ENCODE measurements at places on chromosomes 1 and 21.

DNA sequence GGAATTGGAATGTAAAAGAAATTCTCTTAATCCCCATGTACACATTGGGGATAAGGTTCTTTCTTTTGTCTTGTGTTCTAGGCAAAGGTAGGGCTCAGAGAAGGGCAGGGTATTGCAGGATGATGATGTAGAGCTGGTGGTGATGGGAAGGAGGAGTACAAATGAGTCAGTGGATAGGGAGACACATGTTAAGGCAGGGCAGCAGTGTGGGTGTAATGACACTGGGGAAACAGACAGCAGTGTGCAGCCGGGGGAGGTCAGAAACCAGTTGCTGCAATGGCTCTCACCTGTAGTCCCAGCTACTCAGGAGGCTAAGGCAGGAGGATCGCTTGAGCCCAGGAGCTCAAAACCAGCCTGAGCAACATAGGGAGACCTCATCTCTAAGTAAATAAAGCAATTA is 5.1 kb downstream of the NLRP3 start:
- DNase-seq = no peak

DNA sequence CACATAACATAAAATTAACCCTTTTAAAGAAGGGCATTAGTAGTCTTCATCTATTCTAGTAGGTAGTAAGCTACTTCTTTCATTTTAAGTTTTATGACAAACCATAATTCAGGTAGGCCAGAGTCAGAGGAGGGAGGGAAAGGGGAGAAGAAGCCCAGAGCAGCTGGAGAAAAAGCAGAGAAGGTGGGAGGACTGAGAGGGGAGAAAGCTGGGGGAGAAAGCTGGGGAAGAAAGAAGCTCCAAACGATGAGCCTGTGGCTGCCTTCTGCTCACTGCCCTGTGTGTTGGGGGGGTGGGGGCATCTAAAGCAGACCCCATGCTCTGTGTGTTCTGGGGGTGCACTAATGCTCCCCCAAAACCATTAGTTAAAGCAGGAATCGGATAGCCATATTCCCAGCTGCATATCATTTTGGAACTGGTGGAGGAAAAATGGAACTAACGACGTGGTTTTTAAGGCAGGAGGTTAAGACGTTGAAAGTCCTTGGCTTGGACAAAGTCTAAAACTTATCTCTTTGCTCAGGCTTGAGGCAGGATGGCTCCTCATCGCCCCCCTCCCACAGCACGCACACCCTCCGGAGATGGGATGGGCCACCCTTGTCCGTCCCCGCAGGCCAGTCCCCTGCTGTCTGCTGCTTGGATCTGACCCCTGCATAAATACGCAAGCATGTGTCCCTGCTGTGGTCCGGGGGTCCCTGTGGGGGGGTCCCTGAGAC is 184.2 kb downstream of the DYRK1A start:
- no peak for DNase-seq

DNA sequence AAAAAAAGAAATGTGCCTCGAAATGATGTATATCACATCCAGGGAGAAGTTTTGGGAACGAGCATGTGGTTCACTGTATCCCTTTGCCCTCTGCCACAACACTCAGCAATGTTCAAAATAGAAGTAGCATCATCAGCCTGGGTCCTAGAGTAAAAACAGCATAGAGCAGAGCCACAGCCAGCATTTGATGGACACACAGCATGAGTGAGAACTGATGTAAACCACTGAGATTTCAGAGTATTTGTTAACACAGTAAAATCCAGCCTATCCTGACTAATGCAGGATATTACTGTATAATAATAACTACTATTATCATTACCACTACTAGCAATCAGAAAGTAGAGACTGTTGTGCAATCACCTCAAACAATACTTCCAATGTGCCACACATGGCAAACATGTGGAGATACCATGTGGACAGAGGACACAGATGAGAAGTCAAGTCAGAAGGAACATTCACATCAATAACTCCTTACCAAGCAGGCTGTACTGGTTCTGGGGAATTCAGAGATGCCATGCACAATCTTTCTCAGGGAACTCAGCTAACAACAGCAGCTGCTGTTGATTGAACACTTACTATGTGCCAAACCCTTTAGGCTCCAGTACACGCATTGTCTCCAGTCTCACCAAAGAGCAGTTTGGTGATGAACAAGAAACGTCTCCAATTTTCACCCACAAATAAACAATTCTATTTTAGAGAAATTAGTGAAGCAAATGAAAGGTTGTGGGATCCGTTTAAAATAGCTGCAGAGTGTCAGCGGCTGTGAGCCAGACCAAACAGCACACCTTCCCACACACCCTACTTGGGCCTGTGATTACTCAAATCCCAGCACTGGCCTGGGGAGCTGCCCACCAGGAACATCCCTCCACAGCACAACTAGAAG is 16.6 kb upstream of the GFI1 start:
- DNase-seq = no peak

DNA sequence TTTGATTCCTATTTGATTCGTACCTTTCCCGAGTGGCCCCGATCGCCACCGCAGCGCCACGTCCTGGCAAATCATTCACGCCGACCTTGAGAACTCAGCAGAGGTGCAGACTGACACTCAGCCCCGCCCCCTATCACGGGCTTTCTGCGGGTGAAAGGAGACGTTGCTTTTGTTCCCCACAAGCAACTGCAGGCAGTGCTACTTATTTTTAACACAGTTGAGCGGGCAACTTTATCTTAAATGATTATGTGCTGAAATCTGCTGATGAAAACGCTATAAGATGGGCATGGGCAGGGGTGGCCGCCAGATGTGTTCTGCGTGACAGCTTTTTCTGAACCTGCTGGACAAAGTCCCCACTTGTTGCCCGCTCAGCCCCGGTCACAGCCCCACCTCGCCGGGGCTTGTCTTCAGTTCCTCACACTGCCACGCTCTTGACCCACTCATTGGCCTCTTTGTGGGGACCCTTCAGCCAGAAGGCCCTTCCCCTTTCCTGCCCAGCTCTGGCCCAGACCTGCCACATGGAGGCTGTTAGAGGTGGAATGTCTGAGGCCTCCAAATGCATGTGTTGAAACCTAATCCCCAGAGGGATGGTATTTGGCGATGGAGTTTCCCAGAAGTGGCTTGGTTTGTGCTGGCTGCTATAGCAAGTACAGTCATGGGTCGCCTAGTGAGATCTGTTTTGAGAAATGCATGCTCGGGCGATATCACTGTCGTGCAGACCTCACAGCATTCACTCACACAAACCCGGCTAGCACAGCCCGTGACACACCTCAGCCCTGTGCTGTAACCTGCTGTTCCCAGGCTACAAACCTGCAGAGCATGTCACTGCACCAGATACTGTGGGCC is 15.7 kb upstream of the PDXK start:
- no peak for DNase-seq

DNA sequence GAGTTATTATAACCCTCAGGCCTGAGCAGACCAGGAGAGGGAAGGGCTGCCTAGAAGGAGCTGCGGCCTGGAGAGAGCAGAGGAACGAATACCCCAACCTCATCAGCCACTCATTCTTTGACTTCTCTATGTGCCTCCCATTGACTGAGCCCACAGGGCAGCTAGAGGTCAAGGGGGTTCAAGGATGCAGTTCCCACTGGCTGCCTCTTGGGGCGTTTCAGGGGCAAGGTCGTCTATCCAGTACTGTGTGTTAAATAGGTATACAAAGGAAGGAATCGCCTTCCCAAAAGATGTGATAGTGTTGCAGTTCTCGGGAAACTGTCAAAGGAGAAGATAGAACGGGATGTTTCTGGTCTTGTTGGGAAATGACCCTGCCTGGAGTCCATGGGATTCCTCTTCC is 250.6 kb downstream of the PRDM2 start:
- DNase-seq = no peak

GRCh38 chr1:167548059-167548932 is 5.3 kb downstream of the CREG1 start:
- no peak for DNase-seq

- DNase-seq = no peak
Measured at GRCh38 chr1:115545096-115545720, 96.6 kb upstream of the VANGL1 start.

DNA sequence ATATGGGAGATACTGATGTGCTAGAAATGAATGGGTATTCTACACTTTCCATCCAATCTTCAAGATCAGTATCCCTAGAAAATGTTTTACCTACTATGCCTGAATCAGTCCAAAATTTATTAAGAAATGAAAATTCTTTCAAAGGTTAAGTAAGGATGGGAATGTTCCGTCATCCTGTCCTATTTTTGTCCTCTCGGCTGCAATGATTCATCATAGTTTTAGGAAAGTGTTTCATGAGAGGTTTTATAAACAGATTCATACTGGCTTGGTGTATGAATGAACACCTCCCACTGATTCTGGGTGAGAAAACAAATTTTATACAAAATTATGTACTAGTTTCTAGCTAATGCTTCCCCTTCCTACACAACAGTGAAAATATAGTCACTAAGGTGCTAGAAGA is 504.6 kb upstream of the NR5A2 start:
- no peak for DNase-seq

- DNase-seq = no peak
Measured at GRCh38 chr21:45551316-45551715, 9.1 kb upstream of the SLC19A1 start.

- no peak for DNase-seq
Measured at GRCh38 chr1:247402120-247402675, 13.8 kb upstream of the NLRP3 start.

DNA sequence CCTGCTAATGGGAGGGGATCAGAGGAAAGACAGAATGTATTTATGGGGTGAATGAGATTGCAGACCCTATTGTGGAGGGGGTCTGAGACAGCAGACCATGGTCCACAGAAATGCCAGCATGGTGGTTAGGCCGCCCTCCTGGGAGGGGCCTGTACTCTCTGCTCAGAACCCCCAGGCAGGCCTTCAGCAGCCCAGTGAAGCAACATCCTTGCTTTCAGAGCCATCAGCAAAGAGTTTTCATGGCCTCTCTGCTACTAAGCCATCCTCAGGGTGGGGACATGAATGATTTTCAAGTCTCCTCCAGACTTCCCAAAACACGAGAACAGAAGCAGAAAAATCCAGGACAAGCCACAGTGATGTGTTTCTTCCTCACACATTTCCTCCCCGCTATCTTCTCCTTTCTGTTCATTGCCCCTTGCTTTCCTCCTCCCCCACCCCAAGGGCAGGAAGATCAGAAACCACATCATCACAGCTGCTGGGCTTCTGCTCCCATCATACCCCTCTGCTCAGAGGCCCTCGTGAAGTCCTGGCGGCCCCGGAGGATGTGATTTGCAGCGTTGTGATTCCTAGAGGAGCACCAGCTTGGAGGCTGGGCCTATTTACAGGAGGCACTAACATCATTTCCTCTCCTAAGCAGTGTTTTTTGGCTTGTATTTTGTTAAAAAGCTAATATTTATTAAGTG is 48.0 kb downstream of the ABCA4 start:
- DNase-seq = no peak

GRCh38 chr1:223129229-223129901 is 13.7 kb downstream of the TLR5 start:
- DNase-seq = no peak

DNA sequence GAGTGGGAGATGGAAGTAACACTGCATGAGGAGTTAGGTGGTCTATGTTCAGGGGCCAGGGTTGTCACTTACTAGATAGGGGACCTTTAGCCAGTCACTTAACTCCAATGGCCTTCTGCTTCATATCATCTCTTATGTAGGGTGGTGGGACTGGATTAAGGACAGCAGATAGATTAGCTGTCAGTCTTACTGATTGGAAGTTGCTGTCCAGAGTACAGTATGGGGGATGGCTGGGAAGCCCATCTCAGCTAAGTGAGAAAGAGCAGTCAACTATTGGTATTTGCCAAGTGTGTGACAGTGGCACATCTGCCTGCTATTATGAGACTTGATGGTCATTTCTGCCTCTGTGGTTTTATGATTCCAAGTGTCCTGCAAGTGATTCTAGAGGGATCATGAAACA is 130.9 kb downstream of the FGGY start:
- no peak for DNase-seq

DNA sequence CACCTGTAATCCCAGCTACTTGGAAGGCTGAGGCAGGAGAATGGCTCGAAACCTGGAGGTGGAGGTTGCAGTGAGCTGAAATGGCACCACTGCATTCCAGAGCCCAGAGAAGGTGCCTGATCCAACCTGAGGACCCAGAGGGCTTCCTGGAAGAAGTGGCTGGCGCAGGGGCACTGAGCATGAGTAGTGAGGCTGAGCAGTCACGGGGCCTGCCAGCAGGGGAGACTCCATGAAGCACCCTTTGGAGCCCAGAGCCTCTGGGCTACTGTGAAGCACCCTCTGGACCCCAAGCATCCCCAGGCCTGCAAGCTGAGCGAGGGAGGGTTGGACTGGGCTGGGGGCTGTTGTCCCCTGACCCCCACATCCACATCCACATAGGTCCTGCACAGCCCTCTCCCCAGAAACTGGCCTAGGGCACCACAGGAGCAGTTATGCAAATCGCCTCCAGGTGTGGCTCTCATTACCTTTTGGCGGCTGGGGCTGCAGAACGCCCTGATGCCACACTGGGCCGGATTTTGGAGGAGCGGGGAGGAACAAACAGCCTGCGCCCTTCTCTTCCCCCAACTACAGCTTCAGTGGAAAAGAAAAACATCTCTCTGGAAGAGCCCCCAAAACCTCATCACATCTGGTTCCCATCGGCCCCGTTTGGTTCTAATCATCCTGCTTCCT is 78.2 kb upstream of the TARDBP start:
- DNase-seq = no peak

DNA sequence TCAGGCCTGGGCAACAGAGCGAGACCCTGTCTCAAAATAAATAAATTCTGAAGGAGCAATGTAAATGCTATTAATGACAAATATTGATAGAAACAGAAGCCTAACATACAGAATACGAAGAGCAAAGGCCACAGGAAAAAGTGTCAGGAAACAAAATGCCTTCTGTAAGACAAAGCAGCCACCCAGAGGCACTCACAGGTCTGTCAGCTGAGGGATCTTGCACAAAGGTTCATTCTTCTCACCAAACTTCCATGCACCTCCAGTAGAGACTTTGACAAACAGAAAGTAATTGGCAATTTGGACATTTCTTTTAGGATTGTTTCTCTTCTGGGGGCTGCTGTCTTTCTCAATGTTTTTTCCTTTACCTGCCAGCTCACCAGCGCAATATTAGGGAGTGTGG is 1.2 kb upstream of the ALDH9A1 start:
- DNase-seq = peak; percentile 63

DNA sequence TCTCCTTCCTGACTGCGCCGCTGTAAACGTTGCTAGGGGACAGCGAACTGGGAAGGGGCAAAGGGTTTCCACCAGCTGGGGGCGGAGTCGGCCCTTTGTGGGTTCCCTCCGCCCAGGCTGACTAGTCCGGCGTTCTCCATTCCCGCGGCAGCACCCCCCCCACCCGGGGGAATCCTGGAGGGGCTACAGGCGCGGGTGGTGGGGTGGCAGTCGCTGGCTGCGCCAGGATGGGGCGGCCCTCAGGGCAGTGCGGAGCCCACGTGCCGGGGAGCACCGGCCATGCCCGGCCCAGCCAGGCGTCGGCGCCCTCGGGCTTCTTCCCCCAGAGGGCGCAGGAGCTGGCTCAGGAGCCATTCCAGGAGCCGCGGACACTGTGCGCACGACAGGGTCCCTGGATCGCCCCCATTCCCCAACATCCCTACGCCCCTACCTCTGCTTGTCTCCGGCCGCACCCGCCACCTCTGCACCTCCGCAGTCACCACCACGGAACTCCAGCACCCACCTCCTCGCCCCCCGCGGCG is 476 bp downstream of the BATF3 start:
- no peak for DNase-seq

- no peak for DNase-seq
Measured at GRCh38 chr1:101247404-101248287, 10.8 kb downstream of the S1PR1 start.

All from COLO829 (cell line).